ENCODE measurements at places on chromosomes 1 and 21.

GRCh38 chr1:31981456-31981839 is 32.2 kb upstream of the KHDRBS1 start:
- no peak for DNase-seq

DNA sequence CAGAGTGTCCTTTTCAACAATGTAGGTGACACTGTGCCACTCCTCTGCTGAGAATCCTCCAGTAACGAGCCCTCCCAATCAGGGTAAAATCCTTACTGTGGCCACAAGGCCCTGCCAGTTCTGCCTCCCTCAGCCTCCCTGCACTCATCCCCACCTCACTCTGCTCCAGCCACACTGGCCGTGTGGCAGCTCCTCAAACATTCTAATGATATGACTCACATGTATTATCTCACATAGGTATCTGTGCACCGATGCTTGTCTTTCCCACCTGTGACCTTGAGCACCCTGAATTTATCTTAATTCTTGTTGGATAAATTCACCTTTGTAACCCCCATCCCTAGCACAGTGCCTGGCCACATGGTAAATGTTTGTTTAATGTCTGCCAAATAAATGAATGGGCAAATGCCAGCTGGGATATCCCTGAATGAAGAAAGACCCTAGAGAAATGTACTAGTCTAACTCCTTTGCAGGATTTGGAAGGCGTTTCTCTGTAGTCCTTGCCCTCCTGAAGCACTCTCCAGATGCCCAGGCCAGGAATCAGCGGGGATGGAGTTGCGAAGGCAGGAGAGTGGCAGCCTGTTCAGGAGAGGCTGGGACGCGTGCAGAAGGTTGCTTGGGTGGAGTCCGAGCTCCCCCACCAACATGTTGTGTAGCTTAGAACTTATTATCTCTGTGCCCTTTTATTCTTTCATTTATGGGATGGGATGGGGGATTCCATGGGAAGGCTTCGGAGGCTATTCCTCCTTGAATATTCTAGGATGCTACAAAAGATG is 106.0 kb downstream of the TMEM53 start:
- DNase-seq: no peak

GRCh38 chr1:57632401-57632800 is 208.5 kb upstream of the DAB1 start:
- DNase-seq: no peak

DNA sequence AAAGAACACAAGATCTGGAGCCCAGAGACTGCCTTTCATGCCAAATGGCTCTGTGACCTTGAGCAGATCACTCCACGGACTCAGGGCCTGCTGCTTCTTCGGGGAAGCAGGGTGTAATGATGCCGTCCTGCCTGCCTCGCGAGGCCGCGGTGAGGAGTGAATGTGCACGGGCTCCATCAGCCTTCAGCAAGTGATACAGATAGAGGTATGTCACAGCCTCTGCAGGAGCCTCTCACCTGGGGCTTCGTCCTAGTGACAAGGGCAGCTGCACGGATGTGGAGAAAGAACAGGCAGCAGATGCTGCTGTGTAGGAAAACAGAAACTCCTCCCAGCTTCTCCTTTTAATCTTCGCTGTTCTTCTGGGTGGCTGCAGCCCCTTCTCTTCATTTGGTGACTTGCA is 127.5 kb downstream of the KCNN3 start:
- no peak for DNase-seq

DNA sequence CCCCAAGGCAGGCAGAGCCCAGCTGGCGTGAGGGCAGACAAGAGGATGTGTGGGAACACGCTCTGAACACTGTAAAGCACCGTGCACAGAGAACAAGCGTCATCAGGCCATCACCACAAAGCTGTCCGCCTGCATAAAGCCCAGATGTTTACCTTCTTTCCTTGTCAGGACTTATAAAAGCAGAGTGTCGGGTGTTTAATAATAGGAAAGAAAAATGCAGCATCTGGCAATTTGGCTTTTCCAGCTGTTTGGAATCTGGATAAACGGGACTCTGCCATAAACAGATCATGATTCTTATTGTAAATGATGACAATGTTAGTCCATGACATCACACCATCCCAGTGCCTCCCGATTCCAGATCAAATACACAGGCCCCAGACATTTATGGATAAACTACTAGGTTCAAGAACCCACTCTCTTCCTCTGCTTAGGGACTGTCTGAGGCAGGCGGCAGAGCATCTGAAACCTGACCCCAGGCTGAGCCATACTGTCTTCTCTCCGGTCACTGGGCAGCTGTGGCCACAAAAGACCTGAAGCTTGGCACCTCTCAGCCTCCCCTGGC is 4.2 kb downstream of the GLIS1 start:
- no peak for DNase-seq

- no peak for DNase-seq
These were observed 40.6 kb upstream of the CLIC4 start for GRCh38 chr1:24704411-24705259.

- DNase-seq: no peak
These were observed 27.5 kb downstream of the KCTD3 start for GRCh38 chr1:215594640-215595039.

DNA sequence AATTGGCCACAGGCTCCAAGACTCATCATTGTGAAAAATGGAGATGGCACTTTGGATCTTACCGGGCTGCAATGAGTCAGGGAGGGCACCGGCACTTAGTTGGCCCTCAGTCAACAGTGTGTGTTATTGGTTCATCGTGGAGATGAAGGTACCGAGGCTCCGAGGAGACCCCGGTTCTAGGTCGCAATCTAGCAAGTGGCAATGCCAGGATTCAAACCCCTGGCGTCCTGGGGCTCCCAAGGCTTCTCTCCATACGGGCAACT is 49.0 kb upstream of the ACOT11 start:
- DNase-seq: no peak

DNA sequence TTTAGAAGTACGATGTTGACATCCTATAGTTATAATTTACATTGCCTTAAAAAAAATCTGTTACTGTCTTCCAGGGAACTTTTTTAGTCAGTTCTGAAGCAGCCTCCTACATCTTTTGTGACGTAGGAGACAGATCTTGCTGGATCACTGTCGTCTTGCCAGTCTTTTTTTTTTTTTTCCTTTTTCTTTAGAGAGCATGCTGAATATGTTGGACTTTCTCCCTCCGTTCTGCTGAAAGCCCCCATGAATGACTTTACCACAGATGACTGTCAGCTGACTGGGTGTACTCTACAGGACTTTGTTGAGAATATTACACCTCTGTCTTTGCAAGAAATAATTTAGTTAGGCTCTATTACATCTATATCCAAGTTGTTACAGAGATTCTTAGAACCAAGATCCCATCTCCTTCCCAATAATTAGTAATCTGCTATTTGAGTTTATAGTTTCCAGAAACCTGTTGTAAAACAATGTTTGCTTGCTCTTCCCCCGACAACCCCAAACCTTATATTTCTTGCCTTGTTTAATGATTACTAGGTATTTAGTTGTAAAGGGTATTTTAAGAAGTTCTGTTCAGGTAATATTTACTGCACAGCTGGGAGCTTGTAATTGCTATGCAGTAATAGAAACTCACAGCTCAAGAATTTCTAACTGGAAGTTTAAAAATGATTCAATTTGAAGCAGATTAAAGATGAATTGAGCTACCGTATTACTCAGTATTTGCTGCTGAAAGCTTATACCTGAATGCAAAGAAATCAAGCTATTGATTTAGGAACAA is 61.8 kb downstream of the RASAL2 start:
- no peak for DNase-seq

DNA sequence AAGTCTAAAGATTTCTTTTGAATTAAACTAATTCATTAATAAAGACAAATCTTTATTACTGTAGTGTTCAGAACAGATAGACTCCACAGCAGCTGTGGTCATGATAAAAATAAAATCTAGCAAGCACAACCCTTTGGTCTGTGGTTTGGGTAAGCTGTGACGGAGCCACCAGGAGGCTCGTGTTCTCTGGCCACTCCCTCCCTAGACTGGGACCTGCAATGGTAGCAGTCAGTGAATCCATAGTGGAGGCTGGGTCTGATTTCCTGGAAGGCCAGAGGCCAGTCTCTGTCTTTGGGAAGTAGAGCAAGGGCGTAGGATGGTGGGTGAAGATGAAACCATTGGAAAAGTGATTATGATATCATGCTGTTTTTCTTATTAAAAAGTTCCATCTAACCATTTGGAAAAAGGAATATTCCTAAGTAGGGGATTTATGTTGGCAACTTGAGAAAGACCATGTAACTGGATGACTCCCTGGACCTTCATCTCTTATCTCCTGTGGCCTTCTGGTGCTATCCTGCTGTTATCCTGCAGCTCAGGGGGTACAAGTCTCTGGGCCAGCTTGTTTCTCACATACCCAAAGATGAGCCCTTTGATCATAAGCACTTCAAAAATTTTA is 39.0 kb downstream of the TENT5C start:
- DNase-seq: no peak

GRCh38 chr1:97980530-97980929 is 59.7 kb upstream of the DPYD start:
- DNase-seq: no peak

DNA sequence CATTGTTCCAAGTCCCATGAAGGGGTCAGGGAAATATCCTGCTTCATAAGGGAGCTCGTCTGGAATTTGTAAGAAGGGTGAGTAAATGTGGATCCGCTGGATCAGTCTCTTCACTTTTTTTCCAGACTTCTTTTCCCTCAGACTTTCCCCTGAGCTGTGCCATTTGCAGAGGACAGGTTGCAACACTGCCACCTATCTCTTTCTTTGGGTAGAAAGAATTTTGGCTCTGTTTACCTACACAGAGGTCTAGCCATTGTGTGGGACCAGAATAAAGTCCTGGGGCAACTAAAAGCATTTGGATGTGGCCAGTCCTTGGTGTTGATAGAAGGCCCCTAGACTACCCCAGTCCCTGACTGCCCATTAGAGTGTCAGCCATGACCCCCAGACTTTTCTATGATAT is 1146.7 kb upstream of the PRMT6 start:
- DNase-seq: no peak

- DNase-seq: no peak
These were observed 4.4 kb upstream of the C2CD2 start for GRCh38 chr21:41957991-41958766.

- no peak for DNase-seq
These were observed 88.6 kb downstream of the SELENOF start for GRCh38 chr1:86825319-86825718.

DNA sequence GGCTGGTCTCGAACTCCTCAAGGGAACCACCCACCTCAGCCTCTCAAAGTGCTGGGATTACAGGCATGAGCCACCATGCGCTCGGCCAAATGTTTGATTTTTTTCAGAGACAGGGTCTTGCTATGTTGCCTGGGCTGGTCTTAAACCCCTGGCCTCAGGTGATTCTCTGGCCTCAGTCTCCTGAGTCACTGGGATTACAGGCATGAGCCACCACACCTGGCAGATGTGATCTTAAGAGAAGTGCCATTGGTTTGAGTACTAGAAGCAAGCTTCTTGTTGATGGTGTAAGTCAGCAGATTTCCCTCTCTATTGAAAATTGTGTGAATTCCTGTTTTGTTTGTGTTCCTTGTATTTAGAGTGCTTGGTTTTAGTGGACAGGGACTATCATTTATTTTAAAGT is 5.2 kb downstream of the CAP1 start:
- DNase-seq: no peak

- no peak for DNase-seq
These were observed 370.0 kb downstream of the HHAT start for GRCh38 chr1:210698661-210699060.

DNA sequence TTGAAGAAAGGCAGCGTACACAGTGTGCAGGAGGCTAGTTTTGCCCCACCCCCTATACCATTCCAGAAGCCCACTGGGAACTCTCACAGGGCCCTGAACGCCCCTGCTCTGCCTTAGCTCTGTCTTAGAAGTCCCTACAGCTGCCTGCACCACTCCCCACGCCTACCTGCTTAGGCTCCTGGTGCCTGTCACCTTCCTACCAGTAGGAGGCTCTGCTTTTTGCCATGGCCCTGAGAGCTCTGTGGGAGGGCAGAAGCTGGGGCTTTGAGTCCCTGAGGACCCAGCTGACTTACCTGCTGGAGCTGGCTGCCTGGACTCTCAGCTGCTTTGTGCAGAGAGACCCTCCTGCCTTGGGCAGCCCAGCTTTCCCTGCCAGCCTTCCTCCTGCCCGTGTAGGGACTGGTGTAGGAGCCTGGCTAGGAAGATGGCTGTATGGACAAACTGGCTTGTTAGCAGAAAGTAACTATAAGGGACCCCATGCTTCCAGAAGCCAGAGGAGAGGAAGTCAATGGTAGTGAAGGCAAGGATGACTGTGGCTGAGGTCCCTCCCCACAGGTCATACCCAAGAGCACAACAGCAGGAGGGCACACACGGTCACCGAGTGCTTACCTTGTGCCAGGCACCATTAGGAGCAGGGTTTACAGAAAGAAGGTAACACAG is 9.8 kb upstream of the CELSR2 start:
- DNase-seq: peak; percentile 34

DNA sequence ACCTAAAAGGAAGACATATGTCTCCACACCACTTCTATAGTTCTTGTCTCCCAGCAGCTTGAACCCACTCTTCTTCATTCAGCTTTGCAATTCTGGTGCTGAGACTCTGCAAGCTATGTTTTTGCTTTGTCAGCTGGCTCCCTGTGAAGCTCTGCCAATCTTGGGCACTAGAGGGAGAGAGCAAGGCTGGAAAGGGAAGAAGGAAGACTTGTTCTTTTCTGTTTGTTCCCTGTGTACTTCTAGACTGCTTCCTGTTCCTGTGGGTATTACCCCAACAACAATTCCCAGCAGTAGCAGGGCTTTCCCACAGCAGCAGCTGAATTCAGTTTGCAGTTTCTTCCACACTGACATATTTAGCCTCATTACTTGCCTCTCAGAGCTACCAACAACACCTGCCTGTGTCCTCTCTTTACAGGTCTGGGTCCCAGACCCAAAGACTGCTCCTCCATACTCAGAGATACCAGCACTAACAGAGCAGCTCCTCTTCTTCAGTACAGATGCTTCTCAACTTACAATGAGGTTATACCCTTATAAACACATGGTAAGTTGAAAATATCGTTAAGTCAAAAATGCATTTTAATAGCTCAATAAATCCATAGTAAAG is 275.2 kb upstream of the NEGR1 start:
- DNase-seq: no peak

DNA sequence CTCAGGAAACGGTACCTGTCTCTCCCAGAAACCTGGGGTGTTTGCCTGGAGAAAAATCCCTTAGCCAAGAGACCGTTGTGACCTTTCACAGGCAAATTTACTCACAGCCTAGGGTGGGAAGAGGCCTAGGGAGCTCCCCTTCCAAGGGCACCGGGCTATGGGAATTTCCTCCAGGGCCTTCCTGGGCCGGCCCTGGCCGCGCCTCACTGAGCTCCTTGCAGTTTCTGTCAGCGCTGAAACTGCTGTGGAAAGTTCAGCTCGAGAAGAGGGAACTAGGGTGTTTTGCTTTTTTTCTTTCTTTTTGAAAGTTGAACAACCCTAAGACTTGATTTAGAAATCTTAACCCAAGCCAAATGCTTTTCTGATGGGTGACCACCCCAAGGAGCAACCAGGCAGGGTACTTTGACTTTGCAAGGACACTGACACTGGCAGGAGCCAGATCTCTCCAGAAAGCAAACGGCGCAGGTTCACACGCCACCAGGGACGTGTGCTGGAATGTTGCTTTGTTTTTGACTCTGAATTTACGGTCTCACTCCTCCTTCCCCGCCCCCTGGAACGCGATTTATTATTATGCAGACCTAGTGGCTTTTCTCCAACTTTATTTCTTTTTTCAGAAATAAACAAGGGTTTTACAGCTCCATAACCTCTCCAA is 229.6 kb upstream of the JUN start:
- no peak for DNase-seq

GRCh38 chr1:183598386-183598785 is 8.1 kb upstream of the NCF2 start:
- DNase-seq: no peak

GRCh38 chr1:65793359-65793732 is 651 bp downstream of the PDE4B start:
- DNase-seq: no peak

GRCh38 chr1:159646687-159647086 is 59.1 kb downstream of the APCS start:
- DNase-seq: no peak

- no peak for DNase-seq
These were observed 8.5 kb downstream of the COLGALT2 start for GRCh38 chr1:184028854-184029623.

Data from activated naive CD4-positive, alpha-beta T cell treated with Interleukin-2 at 50 U/mL for 16 hours (primary cell).